COR-L47 (cell line): ENCODE measurements at places on chromosomes 6 and 20.

- no peak for DNase-seq
Observed at GRCh38 chr6:35365594-35366203, 23.3 kb downstream of the PPARD start.

GRCh38 chr6:75563032-75563431 is 38.6 kb upstream of the SENP6 start:
- peak; percentile 40 for DNase-seq

DNA sequence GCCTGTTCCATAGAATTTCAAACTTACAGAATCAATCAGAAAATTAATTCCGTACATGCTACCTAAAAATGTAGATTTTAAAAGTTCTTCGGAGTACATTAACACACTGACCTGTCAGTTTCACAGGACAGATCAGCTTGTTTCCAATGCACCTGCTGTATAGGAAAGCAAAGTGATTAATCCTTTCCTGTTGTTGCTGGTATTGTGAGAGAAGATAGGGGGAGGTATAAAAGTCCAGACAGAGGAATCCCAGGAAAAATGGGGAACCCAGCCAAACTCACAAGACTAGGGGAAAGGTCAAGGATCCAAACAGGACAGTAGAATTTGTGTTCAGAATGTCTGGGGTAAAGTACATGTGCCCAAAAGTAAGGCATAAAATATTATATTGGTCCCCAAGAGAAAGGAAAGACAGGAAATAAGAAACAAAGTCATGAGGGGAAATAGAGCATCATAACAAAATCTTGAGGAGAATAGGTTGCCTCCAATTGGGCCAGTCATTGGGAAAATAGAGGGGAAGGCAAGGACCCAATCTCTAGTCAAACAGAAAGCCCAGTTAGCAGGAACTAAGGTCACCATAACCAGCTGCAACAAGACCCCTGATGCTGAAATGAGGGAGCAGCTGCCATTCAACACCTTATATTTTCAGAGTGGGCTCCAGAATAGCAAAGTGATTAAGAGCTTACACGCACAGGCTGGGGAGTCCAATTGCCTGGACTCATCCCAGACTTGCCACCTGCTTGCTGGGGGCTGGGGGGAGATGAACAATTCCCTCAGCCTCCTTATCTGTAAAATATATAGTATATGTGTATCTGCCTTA is 10.3 kb downstream of the FILIP1 start:
- no peak for DNase-seq

DNA sequence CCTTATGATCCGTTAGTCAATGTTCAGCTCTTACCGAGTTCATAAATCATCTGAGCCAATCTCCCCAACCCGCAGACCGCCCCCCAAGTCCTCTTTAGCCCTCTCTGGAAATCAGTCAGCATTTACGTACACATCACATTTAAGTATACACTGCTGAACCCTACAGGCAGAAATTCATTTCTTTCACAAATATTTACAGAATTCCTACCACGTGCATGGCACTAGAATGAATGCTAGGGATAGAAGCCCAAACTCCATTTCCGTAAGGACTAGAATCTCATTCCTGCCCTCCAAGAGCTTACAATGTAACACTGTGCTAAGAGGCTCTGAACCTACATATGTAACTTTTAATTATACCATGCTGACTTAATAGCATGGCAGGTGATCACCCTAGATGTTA is 1.8 kb downstream of the OSER1 start:
- no peak for DNase-seq

GRCh38 chr6:5338177-5338960 is 77.1 kb downstream of the FARS2 start:
- DNase-seq, result no peak

DNA sequence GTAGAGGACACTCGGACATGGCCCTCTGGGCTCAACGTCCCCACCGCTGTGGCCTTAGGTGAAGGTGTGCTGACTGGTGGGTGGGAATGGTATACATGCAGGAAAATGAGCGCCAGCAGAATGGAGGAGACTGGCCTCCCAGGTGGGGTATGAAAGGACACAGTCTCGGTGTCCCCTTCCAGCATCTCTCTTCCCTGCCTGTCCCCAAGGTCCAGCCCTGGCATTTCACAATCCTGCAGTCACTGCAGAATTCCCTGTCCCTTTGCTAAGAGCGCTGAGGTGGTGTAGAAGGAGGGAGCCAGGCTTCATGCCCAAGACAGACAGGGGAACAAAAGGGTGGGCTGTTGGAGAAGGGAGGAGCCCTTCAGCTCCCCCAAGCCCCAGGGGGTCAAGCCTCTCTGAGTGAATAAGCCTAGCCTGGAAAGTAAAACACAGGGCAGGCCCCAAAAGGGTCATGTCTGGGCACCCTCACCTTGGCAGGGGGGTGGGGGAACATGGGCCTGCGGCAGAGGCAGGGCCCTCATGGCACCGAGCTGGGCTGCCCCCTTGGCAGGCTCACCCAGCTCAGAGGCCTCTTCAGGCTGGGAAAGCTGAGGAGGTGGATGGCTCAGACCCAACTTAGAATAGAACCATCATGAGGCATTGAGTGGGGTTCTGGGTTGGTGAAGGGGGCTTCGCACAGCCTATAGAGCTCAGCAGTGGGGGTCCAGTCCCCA is 23.9 kb downstream of the TFEB start:
- DNase-seq, result no peak

DNA sequence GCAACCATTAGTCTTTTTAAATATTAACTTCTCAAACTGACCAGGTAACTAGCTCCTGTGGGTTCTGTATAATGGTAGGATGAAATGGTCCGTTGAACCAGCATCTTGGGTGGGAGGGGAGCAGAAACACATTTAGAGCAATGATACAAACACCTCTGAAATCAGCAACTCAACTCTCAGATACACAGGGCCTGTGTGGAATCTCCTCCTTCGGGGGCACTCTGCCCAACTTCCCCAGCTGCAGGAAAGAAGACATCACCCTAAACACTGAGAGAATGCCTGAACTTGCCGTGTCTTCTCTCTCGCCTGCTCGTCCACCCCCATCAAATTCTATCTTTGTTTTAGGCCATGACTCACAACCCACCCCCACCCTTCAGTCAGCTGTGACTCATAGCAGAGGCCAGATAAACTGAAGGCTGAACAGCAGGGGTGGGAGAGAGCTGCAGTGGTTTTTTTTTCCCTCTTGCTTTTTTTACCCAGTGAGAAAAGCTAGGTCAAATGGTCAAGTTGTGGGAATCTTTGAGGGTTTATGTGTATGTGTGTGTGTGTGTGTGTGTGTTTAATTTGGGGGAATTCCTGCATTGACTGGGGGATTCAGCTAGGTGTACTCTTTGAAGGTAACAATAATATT is 593.4 kb upstream of the JAG1 start:
- no peak for DNase-seq

DNA sequence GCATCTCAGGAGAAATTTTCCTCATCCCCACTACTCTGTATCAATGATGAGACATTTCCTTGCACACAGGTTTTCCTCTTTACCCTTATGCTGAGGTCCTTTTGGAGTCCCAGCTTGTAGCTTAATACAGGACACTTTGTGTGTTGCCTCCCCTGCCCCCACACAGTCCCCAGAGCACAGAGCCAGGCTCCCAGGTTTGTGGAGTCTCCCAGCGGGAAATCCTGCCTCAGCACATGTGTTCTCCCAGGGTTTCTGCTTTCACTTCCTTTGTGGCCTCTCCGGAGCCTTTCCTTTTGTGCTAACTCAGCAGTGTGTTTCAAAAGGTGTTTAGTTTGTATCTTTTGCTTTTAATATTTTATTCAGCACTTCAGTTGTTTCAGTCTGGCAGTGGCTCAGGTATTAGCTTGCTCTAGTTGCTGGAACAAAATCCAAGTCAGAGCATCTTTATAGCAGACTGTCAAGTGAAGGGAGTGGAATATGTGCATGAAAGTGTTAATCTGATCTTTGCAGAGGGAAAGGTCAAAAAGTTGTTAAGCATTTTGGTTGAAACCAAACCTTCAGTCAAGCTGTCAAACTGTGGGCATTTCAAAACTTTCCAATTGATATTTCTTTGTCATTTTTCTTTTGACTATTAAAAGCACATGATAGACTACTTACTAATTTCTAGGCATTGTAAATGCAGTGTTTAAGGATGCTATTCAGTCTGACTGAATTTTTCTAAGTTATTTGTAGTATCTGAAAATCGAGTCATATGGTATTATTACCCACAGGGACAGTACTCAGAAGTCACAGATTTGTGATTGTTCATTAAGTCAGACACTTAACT is 8.6 kb downstream of the SNX9 start:
- DNase-seq, result no peak

- DNase-seq, result no peak
Observed at GRCh38 chr6:167920165-167920564, 77.3 kb upstream of the KIF25 start.

GRCh38 chr6:87212596-87212995 is 57.2 kb downstream of the ZNF292 start:
- no peak for DNase-seq

DNA sequence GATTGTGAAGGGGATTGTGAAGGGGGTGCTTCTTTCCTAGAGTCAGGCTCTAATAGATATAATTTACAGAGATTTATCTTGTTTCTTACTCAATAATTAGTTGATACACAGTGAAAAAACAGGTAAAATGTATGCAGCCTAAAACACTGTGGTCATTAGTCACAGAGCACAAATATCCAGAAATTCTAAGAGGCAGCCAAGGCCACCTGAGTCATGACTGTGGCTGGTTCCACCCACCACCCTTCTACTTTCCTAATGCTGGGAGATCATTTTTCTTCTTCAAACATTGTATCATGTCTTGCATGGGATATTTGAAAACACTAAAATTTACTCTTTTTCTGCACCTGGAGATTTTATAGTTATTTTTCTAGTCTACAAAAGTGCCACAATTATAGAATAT is 181.6 kb downstream of the OTOR start:
- DNase-seq, result no peak

- DNase-seq, result no peak
Observed at GRCh38 chr6:17446713-17447112, 53.3 kb downstream of the CAP2 start.

DNA sequence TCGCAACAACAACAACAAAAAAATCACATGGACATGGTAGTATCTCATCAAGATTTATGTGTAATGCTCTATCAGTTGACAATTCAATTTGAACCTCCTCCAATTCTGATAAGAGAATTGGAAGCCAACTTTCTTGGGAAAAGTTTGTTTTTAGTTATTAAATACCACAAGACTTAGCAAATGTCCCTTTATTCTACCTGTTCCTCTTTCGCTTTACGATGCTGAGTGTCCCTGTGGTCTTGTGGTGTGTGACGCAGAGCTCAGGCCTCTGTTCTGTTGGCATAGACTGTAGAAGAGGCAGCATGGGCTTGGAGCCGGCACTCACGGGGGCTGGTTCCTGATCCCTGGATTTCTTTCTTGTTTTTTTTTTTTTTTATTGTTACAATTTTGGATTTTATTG is 76.7 kb downstream of the PSMB1 start:
- no peak for DNase-seq

GRCh38 chr6:51269876-51270275 is 451.2 kb downstream of the TFAP2B start:
- no peak for DNase-seq

- DNase-seq, result no peak
Observed at GRCh38 chr20:48738094-48738398, 89.8 kb downstream of the PREX1 start.

DNA sequence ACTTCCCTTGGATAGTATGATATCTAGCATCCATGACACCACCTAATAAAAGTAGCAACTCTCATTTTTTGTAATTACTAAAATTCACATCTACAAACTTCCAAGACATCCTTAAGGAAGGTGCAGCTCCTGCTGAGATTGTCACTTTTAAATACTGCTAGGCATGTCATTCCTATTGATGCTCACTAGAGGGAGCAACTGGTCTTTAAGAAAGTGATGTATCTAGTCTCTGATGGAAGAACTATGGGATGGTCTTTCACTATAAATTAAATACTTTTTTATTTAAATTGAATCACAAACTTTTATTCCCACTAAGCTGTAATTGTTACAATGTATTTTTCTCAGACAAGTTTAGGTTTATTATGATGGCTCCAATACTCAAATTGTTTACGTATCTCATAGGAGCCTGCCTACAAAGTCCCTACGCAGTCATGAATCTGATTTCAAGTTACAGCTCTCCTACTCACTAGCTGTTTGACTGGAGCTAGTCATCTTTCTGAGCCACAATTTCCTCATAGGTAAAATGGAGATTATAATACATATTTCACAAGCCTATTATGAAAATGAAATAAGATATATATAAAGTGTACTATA is 8.1 kb upstream of the TSPYL1 start:
- no peak for DNase-seq

DNA sequence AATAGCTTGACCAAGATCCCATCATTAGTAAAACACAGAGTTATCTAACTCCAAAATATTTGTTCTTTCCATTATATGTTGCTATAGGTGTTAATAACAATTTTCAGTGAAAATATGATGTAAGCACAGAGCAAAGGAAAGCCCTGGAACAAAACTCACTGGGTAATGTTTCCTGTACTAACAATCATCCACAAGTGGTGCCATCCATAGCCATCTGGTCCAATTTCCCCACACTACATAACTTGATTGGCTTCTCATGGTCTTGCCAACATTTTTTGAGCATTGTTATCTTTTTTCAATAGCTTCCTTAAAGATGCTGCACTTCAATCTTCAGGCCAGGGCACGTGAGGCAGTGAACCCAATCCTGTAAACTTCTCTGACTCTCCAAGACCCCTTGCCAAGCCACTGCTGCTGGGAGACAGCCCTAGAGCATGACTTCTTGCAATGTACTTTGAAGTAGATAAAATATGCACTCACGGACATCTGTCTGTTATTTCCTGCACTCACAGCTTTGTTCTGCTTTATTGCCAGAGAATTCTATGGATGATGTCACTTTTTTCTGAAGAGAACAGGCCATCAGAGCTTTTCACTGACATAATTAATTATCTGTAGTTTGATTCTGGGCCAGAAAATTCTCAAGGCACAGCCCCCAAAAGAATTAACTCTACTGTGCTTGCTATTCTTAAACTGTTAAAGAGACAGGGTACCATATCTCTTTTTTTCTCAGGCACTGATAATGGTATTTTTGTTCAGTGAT is 97.5 kb upstream of the TMEM30A start:
- DNase-seq, result no peak

GRCh38 chr6:56984884-56985283 is 30.0 kb downstream of the BEND6 start:
- no peak for DNase-seq

DNA sequence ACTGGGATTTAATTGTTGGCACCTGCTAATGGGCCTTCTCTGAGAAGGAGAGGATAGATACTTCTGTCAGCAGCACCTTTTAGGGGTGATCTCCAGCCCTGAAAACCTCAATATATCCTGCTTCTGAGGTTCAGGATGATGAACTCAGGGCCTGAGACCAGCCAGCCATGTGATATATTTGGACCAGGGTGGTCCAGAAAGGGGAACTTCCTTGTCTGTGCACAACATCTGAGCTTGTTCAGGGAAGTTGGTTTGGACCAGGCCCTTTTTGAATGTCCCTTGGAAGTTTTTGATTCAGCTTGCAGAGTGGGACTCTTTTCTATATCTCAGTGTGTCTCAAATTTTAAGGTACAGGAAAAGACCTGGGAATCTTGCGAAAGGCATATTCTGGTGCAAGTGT is 85.8 kb downstream of the GFRA4 start:
- no peak for DNase-seq

DNA sequence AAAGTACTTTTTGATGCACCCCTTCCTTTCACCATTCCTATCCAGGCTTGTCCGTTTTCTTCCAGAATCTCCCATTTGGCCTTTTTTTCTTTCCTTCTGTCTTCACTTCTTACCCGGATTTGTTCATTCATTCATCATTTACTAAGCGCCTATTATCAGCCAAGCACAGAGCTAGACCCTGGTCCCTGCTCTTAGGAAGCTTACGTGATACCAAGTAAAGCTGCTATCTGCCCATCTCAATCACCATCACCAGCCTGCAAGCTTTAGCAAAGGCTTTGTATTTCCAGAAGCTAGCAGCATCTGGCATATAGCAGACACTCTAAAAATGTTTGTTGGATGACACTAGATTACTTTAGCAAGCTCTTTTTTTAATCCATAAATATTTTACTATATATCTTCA is 4.8 kb downstream of the NDRG3 start:
- no peak for DNase-seq
